ENCODE measurements at places on chromosomes 12 and 14. TPM values are rescaled to one million over a fixed set of nuclear protein-coding genes. Genes with fewer than 3 reads are reported as not detected.

The KRT77 gene
- total RNA-seq, result not detected

The GCN1 gene
- total RNA-seq, result 65.3 TPM

The TMCC3 gene
- 14.2 TPM for total RNA-seq

The CMAS gene
- 24.2 TPM for total RNA-seq

DNA sequence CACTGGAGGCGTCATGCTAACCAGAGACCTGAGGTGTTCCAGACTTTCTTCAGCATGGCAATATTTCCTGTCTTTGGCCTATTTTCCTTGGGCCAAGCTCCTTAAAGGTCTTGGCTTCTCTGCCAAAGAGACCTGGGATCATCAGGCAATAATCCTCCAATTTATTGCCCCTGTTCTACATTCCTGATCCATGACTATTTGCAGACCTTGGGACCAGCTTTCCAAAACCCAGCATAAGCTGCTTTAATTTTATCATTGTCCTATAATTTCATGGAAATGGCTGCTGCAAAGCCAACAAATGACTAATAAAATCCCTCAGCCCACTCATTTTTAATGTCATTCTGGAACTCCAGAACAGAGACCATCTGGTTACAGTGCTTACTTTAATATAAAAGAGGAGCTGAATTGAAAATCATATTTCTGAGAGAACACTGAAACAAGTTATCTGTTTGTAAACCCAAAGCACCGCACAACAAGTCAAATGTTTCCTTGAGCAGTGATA, 166.9 kb upstream of the BTG1 start:
- no peak for DNase-seq

- DNase-seq, result no peak
Observed at GRCh38 chr14:36738269-36738668, 76.6 kb downstream of the PAX9 start.

DNA sequence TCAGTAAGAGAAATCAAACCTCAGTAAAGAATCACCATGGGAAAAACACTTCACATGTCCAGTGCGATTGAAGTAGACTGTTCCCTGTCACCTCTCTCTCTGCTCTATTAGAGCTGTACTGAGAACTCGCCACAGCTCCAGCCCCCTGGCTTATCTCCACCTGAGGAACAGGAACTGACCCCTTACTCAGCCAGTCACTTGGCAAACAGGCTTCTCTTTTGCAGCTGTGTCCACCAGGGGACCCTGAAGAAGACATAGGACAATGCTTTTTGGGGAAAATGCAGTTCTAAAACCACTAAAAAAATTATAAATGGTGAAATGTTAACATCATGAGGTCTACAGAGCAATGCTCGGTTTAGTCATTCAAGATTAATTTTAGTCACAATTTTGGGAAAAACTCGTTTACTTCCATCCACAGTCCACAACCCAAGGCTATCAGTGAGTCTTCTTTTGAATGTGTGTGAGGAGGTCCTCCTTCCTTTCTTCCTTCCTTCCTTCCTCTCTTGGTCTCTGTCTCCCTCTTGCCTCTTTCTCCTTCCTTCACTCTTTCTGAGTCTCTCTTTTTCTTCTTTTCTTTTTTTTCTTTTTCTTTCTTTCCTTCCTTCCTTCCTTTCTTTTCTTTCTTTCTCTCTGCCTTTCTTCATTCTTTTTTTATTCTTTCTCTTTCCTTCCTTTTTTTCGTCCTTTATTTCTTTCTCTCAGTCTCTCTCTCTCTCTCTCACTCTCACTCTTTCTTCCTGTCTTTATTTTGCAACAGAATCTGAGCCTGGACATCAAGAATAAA, 1189.5 kb upstream of the TMEM132C start:
- DNase-seq, result no peak

DNA sequence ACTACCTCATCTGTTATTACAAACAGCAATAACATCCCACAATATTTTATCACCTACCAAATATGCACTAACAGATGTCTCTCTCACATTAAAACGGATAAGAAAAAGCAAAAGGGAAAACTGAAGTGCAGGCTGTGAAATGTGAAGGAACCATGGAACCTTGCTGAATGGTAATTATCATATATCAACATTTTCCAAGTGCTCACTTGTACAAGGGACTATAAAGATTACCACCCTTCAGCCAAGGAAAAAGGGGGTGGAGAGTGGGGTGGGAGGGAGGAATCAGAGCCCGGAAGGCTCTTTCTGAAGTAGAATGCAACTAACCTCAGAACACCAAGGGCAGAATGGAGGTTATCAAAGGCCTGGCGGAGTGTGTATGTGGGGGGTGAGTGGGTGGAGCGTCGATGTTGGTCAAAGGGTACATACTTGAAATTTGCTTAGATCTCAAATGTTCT, 1.2 kb downstream of the SNX6 start:
- peak; percentile 22 for DNase-seq
